ENCODE measurements at places on chromosomes 4 and X.

GRCh38 chrX:43656005-43656494, at the start of gene MAOA:
Gene MAOA (plus strand): TSS chrX:43656299. CDS start chrX:43656342, 43 bp downstream.
- DNase-seq, result peak; percentile 88

GRCh38 chrX:14702145-14702544, 170.7 kb downstream of the FANCB start:
- no peak for DNase-seq

DNA sequence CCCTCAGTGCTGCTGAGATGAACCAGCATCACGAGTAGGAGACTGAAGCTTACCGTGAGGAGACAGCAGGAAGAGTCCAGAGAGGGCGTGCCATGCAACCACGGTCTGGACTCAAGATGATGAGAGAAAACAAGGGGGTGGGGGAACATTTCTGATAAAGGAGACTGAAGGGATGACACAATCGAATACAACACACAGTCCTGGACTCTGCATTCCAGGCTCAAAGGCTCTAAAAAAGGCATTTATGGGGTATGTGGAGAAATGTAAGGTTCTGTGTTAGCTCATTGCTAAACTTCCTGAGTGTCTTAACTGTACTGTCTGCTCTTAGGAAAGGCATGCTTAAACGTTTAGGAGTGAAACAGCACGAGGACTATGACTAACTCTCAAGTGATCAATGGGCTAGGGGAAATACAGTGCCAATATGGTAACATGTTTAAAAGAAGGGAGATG, 20.6 kb upstream of the IRAK1 start:
- no peak for DNase-seq

GRCh38 chr4:153684971-153685371, 891 bp downstream of the TLR2 start:
- DNase-seq, result no peak

DNA sequence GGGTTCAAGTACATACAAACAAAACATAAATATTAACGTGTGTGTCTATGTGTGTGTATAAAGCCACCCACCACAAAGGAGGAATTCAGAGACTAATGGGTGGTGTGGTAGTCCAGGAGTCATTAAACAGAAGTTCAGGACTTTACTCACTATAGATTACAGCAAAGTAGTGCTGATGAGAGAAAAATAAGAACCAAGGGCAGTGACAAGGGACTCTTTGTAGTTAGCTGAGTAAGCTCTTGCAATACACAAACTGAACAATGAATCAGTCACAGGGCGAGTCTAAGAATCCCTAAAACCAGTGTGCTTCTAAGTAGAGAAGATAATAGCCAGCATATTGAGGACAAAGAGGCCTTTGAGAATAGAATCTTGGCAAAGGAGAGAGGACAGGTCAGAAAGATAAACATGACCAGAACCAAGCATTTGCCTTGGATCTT, 232.4 kb downstream of the PPP3CA start:
- DNase-seq, result peak; percentile 97

DNA sequence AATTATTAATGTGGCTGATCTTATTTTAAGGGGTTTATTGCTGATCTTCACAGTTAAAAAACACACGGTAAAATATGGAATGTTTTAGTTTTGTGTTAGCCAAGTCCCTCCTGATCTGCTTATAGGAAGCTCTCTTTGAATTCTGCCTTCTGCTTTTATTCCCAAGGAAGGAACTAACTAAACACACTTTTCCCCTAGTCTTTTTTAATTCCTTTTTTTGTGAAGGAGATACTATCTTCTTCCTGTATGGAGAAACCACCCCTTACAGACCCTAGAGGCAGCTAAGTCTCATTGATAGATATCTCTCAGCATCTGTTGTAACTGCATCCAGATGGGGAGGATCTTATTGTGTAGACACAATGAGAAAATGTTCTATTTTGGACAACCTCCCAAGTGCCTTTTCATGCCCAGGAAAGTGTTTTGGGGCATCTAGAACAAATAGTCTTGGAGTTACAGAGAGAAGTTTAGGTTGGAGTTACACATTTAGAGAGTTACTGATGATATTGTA, 64.4 kb downstream of the AFF1 start:
- DNase-seq, result no peak

DNA sequence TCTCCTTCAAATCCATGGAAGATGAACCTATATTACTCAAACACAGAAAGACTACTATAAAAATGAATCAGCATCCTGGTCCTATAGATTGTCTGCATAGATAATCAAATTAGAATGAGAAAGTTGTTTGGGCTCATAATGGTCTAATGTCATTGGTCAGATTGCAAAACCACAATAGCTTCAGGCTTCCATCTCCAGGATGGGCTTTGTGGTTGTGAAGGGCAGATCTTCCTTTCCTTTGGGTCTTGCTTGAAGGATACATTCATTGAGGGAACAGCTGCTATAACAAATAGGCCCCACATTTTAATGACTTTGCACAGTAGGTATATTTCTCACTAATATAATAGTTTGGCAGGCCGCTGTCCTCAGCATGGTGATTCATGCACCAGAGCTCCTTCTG, 94.3 kb downstream of the REPS2 start:
- DNase-seq, result no peak

DNA sequence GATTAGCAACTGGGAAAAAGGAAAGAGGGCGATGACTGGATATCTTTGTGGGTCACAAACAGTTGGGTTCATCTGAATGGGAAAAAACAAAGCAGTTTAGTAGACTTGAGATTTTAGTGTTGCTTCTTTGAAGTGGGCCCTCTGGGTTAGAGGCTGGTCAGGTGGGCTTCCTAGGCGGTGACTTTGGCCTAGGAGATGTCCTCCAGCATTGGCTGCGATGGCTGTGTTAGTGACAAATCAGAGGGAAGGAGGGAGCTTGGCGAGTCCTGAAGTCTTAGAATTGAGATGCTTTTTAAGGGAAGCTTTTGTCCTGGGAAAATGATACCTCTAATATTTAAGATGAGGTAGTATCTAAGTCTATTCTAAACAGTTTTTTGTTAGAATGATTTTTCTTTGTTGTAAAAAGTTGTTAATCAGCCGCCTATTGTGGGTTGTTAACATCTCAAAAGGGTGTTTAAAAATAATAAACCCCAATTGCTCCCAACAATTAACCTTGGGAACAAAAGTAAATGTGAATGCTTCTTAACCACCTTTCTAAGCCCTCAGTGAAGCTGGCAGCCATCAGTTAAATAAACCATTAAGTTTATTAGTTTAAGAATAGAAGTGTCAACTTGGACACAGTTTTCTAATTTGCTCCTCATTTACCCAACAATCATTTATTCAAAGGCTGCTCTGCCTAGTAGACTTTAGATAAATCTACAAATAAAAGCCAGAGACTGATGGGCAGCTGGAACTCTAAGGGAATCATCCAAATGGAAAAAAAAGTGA, 31.7 kb downstream of the DLG3 start:
- DNase-seq, result peak; percentile 68

GRCh38 chr4:183360161-183360919, 38.1 kb upstream of the CLDN24 start:
- no peak for DNase-seq
